ENCODE measurements at places on chromosomes 11 and 22.

DNA sequence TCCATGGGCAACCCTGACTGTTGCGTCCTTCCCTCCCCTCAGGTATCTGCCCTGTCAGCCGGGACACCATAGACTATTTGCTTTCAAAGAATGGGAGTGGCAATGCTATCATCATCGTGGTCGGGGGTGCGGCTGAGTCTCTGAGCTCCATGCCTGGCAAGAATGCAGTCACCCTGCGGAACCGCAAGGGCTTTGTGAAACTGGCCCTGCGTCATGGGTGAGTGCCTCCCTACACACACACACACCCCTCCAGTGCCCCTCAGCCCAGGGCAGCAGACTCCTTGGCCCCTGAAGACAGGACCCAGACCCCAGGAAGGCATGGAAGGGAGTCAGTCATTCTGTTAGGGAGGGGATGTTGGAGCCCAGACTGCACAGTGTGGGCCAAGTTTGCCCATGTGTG is 17.9 kb upstream of the UVRAG start:
- DNase-seq = no peak

DNA sequence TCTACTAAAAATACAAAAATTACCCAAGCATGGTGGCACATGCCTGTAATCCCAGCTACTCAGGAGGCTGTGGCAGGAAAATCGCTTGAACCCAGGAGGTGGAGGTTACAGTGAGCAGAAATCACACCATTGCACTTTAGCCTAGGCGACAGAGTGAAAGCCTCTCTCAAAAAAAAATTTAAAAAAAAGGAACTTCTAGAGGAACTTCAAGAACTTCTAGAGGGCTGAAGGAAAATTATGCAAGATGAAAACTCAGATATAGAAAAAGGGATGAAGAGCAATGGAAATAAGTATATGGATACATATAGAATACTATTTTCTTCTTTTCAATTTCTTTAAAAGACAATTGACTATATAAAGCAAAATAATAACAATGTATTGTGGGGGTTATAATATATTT is 51.2 kb upstream of the PRR5 start:
- DNase-seq = no peak

DNA sequence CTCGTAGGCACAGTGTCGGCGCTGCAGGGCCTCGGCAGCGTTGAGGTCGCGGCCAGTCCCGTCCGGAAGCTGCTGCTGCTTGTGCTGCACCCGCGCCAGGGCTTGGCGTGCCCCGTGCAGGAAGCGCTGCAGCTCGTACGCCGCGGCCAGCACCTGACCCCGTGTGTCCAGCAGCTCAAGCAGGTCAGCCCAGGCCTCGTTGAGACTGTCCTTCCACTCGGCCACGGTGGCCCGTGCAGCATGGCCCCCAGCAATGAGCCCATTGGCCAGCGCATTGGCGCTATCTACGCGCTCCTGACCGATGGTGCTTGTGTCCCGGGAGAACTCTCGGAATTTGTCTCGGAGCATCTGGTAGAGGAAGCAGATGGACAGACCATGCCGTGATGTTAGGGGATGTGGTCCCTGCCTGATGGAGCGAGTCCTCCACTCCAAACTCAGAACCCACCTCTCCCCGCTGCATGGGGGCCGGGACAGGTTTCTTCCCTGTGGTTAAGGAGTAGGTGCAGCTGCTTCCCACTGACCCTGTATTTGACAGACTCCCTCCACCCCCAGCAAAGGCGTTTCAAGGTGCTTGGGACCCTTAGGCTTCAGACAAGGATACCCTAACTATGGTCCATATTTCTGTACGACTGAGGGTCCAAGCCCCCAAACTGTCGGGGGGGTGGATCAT is 13.8 kb upstream of the RBM4B start:
- DNase-seq = no peak

- peak; percentile 35 for DNase-seq
Observed at GRCh38 chr11:123560006-123560405, 94.4 kb downstream of the SCN3B start.

DNA sequence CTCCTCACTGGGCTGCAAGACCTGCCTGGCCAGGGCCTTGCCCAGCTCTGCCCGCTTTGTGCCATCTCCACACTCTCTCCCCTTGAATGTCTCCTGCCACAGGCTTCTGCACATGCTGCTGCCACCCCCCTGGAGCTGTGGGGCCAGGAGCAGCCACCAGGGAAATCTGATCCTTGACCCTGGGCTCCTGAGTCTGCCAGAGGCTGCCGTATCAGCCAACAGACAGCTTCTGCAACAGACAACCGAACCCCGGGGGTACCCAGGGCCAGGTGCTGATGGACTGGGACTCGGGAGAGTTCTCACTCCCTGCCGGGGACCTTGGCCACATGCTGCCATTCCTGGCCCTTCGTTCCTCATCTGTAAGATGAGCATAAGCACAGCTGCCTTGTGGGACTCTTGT is 3.3 kb upstream of the PPARA start:
- DNase-seq = no peak

DNA sequence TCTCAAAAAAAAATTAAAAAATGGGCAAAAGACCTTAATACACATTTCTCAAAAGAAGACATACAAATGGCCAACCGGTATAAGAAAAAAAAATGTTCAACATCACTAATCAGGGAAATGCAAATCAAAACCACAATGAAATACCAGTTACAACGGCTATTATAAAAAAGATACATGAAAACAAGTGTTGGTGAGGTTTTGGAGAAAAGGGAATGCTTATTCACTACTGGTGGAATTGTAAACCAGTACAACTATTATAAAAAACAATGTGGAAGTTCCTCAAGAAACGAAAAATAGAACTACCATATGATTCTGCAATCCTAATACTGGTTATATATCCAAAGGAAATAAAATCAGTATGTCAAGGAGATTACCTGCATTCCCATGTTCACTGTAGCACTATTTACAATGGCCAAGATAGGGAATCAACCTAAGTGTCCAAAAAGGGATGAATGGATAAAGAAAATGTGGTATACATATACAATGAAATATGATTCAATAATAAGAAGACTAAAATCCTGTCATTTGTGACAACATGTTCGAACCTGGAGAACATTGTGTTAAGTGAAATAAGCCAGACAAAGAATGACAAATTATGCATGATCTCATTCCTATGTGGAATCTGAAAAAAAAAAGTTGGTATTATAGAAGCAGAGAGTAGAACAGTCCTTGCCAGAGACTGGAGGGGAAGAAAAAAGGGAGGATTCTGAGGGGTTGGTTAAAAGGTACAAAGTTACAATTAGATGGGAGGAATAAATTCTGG is 256.9 kb upstream of the PITPNB start:
- no peak for DNase-seq

DNA sequence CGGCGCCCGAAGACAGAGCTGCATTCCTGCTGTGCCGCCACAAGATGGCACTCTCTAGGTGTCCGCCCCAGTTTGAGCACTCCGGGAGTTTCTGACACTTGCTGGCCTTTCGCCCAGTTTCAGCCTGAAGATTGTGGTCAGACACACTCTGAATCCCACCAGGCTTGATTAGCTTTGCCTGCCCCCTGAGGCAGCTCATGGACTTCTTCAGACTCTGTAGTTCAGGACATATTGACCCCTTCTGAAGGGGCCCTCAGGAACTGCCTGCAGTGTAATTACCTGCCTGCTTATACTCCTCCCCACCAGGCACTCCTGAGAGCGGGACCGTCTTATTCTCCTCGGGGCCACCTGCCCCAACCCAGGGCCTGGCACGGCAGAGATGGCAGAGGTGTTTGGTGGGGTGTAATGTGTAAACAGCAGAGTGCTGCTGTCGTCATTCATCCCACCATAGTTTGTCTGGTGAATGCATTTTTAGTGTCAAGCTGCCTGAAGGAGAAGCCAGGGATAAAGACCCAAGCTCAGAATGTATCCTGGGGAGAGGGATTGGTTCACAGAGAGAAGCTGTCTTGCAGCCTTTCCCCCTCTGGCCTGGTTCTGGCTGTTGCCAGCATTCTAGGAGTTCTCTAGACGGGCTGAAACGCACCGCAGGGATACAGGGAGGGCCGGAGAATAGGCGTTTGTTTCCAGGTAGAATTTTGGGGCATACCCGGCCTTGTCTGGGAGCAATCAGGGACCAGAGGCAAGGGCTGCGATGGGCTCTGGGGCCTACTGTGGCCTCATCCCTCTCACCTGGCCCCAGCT is 46.4 kb downstream of the EIF3F start:
- DNase-seq = no peak

DNA sequence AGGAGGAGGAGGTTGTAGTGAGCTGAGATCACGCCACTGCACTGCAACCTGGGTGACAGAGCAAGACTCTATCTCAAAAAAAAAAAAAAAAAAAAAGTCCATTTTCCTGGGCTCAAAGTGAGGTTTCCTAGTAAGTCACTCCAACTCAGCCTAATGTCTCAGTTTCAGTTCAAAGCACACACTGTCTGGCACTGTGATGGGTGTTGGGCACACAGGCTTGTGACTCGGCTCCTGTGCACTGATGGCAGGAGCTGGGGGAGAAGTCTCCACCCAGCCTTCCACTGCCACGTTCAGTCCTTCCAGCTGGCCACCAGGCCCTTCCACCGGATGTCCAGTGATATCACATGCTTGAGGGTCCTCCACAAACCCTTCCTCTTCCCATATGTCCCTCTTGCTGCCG is 186.0 kb downstream of the CEP164 start:
- DNase-seq = no peak

GRCh38 chr11:123388640-123389039 is 41.4 kb upstream of the GRAMD1B start:
- no peak for DNase-seq

GRCh38 chr11:36693139-36693843 is 95.3 kb upstream of the RAG2 start:
- no peak for DNase-seq

DNA sequence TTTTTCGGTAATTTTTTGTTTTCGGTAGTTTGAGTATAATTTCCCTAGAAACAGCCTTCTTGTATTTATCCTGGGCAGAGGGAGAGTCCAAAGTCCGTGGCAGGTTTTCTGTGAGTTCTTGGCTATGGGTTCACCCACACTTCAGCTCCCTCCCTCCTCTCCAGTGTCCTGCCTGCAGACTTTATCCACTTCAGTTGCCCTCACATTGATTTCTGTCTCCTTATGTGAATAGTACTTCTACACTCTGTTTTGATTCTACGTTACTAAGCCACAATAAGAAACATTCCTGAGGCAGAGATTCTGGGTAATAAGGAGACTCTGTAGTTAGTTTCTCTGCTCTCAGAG is 868.6 kb downstream of the METTL15 start:
- DNase-seq = no peak

DNA sequence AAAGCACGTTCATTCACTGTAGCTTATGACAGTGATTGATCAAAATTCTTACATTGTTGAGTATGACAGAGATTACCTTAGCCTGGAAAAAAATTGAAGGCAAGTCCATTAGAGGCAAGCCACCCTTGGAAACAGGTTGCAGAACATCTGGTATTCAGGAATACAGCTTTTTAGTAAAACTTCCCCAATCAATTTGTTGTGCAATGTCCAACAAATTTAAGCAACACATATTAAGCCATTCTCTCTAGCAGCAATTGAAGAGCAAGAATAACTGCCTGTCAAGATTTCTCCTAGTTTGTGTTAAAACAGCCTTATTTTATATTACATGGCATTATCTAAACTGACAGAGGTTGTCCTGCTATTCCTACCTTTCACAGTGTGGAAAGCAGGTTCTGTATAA is 37.0 kb downstream of the BCL2L13 start:
- DNase-seq = no peak

GRCh38 chr11:79195209-79195608 is 245.6 kb downstream of the TENM4 start:
- no peak for DNase-seq

- DNase-seq = no peak
Observed at GRCh38 chr11:553988-554340, 6.6 kb downstream of the LMNTD2 start.

DNA sequence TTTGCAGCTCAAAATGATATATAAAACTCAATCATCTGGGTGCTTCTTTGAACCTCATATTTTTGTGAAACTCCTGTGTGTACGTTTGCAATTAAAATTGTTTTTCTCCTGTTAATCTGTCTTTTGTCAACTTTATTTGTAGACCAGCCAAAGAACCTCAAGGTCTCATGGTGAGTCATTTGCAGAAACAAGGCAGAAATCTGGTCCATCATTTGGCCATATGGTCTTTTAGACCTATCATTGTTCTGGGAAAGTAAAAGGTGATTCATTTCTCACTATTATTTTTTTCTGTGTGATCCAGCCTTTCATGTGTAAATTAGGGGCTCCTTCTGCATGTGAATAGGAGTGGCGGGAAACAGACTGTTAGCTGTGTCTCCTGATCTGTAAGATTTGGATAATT is 399.1 kb upstream of the DDI1 start:
- DNase-seq = no peak

DNA sequence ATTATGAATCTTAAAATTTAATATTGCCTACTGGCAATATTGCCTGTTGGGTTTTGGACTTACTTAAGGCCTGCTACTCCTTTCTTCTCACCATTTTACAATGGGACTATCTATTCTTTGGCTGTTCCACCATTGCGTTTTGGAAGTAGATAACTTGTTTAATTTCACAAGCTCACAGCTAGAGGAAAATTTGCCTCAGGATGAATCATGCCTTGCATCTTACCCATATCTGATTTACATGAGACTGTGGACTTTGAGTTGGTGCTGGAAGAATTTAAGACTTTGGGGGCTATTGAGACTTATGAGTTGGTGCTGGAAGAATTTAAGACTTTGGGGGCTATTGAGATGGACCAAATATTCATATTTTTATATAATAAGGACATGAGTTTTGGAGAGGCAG is 662.6 kb downstream of the METTL15 start:
- DNase-seq = no peak

DNA sequence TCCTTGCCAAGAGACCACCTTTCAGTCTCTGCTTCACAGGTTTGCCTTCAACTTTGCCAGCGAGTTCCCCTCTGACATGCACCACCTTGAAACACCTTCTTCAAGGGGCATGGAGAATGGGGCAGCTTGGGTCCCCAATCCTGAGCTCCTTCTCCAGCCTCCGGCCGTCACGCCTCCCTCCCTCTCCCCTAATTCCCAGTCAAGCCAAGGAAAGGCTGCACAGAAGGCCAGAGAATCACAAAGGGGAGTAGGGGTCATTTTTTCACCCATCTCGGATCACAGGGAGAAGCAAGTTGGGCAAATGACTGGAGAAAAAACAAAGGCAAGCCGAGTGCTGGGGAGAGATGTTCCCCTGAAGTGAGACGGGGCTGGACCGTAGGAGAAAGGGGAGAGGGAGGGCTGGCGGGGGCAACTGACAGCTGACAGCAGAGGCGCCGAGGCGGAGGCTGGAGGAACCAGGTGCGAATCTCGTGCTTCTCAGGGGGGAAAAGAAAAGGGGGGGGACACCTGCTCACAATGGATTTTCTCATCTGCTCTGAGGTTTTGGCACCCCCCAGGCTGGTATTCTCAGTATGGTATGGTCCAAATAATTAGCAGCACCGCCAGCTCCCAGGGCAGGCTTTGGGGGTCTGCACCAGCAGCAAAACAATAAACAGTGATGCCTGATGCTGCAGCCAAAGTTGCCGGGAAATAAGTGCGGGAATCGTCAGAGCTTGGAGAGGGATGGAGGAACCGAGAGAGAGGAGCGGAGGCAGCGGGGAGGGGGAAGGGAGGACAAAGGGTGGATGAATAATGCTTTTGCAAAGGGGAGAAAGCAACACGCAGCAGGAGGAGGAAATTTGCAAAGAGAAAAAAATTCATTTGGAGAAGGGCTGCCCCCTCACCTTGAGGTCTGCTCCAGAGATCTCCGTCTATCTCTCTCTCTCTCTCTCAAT is 644 bp downstream of the YPEL4 start:
- DNase-seq = no peak

- DNase-seq = no peak
Observed at GRCh38 chr11:95445746-95446333, 214.8 kb upstream of the SESN3 start.

GRCh38 chr11:81098471-81098870 is 1635.2 kb downstream of the FAM181B start:
- DNase-seq = no peak

All from NCI-H187 (cell line).